ENCODE measurements at places on chromosomes 11 and 22.

DNA sequence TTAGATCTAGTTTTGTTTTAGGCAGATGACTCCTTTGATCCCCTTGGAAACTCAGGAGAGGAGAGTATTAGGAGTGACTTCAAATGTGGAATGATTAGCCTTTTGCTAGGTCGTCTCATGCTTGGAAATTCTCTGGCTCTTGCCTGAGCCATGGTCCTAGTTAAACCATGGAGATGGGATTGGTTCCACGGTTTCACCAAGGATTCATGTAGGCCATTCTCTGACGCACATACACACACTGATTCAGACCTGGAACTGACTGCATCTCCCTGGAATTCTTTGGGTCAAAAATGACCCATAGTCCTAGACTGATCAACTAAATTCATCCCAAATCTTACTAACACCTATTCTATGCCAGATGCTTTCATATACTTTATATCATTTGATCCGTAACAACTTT, 56.5 kb downstream of the POLD3 start:
- DNase-seq: no peak

- DNase-seq: no peak
These were observed 89.1 kb downstream of the TRIM44 start for GRCh38 chr11:35751664-35752061.

DNA sequence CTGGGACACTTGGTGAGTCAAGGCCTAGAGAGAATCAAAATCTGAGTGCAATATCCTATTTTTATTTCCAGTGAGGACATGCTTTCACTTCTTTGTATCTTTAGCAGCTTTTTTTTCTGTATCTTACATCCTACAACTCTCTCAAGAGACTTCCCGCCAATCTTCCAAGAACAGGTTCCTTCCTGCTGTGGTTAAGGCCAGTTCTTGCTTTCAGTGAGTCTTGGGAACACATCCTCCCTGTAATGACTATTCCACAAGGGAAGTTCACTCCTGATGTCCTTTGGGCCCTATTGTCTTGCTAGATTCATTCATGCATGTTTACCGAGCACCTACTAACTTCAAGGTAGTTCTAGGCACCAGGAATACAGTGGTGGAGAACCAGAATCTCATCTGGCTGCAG, 3.8 kb upstream of the MMP12 start:
- no peak for DNase-seq

DNA sequence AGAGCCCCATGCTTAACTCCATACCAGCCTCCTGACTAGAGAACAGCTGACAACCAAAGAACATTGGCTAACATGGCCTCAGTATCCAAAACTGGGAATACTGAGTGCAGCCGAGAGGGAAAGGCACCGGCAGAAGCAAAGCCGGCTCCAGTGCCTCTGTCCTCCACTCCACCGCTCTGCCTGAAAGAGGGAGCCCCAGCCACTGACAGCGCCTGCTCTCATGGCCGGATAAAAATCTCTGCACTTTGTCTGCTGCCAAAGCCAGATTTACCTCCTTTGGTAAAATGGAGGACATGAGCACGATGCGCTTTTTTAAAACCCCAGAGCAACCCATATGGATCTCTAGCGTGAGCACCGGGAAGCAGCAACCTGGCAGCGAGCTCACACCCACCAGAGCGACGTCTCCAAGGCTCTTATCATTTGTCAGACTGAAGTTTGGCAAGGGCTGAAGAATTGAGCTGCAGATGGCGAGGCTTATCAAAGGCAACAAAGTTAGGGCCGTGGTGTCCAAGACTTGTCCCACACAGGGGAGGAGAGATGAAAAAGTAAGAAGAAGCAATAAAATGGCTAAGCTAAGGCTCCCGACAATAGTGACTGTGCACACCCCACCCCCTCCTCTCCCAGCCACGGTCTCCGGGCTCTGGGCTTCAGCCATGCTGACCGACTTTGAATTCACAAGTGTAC, 71.4 kb downstream of the EFCAB6 start:
- DNase-seq: no peak

DNA sequence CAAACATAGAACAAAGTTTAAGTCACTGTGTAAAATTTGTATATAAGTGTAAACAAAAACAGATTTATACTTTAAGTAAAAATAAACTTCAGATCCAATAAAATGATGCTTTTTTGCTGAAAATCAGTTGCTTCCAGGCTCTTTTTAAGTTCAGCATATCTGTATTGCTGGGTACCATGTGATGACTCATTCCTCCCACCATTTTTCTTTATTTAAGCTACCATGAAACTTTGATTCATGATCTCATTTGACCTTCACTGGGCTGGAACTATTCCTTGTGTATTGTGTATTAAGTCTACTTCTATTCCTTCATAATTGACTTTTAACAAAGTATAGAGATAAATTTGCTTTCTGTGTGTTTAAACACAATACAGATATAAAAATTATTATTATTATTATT, 46.3 kb upstream of the RRM1 start:
- no peak for DNase-seq

- no peak for DNase-seq
These were observed 8.9 kb downstream of the TTC17 start for GRCh38 chr11:43367382-43368178.

- no peak for DNase-seq
These were observed 151.5 kb downstream of the AASDHPPT start for GRCh38 chr11:106228996-106229395.

GRCh38 chr22:19961868-19962245, 20.2 kb upstream of the TXNRD2 start:
- DNase-seq: no peak

DNA sequence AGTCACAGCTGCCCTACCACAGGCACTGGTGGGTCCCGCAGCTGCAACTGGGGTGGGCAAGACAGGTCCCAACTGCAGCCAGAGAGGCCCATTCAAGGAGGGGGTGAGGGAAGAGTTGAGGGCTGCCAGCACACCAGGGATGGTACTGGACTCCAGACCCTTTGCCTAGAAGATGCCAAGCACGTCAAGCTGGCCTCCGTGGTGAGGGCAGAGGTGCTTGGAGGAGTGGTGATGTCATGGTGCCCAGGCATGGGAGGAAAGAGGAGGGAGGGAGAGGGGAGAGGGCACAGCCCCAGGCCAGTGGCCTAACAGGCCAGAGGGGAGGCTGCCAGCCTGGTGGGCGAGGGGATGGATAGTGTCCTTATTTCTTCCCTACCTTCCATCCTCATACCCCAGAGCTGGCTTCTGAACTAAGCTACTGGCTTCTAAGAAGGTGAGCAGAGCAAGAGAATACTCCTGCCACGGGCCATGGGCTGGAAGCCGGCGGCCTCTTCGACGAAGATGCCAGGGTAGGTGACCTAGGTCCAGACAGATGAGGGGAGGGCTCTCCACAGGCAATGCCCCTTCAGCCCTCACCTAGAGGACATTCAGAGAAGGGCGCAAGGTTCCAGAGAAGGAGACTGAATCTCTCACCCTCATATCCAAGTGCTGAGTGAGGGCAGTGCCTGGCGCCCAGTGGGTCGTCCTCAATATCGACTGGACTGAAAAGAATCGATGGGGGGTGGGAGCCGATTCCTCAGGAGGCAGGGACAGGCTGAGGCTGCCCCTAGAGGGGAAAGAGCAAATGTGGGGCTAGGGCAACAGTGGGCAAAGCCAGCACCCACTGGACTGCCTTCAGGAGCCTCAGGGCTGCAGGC, 1.8 kb downstream of the SYT7 start:
- DNase-seq: no peak

- DNase-seq: no peak
These were observed 6.9 kb upstream of the GAL start for GRCh38 chr11:68677432-68677831.

DNA sequence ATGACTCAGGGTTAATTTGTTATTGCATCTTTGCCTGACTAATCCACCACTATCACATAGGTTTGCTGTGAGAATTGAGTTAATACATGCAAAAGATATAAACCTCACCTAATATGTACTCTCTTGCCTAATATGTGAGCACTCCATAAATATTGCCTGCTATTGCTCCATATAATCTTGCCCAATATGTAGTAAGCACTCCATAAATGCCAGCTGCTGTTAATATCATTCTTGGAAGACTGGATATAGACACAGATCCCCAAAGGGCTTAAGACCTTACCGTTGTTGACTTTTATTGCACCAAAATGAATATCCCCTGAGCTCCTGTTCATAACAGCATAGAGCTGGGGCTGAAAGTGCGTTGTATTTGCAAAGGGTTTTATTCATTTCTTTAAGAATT, 27.0 kb upstream of the LRRC55 start:
- no peak for DNase-seq

DNA sequence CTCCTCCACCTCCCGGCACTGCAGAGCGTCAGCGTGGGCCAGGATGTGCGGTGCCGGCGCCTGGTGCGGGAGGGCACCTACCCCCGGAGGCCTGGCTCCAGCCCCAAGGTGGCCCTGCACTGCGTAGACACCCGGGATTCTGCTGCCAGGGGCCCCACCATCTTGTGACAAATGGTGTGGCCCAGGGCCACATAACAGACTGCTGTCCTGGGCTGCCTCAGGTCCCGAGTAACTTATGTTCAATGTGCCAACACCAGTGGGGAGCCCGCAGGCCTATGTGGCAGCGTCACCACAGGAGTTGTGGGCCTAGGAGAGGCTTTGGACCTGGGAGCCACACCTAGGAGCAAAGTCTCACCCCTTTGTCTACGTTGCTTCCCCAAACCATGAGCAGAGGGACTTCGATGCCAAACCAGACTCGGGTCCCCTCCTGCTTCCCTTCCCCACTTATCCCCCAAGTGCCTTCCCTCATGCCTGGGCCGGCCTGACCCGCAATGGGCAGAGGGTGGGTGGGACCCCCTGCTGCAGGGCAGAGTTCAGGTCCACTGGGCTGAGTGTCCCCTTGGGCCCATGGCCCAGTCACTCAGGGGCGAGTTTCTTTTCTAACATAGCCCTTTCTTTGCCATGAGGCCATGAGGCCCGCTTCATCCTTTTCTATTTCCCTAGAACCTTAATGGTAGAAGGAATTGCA, 13.5 kb downstream of the TSKU start:
- DNase-seq: no peak

DNA sequence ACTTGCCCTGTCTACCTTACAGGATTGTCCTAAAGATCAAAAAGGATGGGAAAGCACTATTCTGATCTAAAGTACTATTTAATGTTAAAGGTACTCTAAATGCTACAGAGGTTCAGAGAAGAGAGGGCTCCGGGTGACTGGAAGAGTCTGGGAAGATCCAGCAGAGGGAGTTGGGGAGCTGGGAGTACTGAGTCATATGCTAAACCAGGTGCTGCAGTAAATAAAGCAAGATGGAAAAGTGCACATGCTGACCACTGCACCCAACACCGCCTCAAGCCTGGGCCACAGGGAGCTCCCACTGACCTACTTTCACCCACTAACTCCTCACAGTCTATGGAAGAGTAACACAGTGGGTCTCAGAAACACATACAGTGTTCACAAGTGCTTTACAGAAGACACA, 49.3 kb downstream of the WT1 start:
- DNase-seq: no peak

DNA sequence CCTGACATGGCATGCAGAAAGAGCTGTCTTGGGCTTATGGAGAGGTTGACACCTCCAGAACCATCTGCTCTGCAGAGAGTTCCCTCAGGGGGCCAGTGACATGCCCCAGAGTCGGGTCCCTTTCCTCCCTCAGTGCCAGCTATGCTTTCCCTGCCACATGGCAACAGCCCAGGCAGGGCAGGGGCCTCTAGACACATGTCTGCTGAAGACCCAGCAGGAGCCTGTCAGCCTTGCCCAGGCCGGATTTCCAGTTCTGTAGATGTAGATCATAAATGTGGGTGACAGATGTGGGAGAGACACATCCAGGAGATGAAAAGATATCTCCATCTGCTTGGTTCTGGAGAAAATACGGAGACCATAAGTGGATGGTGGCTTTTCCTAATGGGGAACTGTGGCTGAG, 25.5 kb downstream of the NAV2 start:
- DNase-seq: no peak

GRCh38 chr11:18081551-18081950, 24.3 kb downstream of the SAAL1 start:
- no peak for DNase-seq

- no peak for DNase-seq
These were observed 41.8 kb upstream of the DEUP1 start for GRCh38 chr11:93288767-93289166.

- no peak for DNase-seq
These were observed 20.8 kb upstream of the ADORA2A start for GRCh38 chr22:24406322-24407277.

DNA sequence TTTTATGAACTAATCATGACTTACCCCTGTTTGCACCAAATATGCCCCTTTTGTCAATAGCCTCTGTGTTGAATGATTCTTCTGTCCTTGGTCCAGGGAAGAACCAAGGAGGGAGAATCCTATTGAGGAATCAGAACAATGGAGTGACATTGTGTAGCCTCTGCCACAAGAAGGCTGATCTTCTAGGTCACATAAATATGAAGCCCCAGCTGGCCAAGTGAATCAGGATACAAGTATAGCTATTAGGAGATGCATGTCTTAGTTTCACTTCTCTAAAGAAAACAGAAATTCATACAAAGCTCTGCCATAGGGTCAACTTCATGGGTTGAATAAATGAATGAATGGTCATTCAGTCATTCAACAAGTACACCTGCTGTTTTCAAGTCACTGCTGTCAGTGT, 118.2 kb upstream of the BLID start:
- DNase-seq: no peak

GRCh38 chr22:27772081-27772983, 29.2 kb downstream of the MN1 start:
- no peak for DNase-seq

GRCh38 chr11:84144531-84144930, 858.4 kb upstream of the CCDC90B start:
- DNase-seq: no peak

DNA sequence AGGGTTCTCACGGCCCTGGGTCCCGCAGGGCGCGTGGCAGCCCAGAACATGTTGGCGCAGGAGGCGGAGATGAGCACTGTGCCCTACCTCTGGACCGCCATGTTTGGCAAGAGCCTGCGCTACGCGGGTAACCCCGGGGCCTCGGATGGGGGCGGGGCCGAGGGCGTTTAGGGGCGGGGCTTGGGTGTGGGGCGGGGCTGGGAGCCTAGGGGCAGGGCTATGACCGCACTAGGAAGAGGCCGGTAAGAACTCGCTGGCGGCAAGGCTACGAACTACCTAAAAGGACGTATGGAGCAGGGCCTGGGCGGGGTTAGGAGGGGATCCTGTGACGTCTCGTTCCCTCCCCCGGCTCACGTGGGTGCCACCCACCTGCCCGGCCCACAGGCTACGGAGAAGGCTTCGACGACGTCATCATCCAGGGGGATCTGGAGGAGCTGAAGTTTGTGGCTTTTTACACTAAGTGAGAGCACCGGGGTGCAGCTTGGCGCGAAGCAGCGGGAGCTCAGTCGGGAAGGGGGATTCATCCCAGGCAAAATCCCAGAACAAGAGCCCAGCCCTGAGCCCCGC, 2.8 kb upstream of the LZTR1 start:
- peak; percentile 72 for DNase-seq

- no peak for DNase-seq
These were observed 3.1 kb downstream of the SAA2 start for GRCh38 chr11:18245396-18245795.

GRCh38 chr11:36015799-36016198, 71.9 kb downstream of the LDLRAD3 start:
- no peak for DNase-seq

GRCh38 chr11:119532551-119532950, 109.6 kb upstream of the THY1 start:
- DNase-seq: no peak

Measured in CD4-positive, alpha-beta T cell treated with Interleukin-10 for 1 hour (primary cell).